Stromal cell of bone marrow (primary cell): ENCODE measurements at places on chromosomes 7 and 10.
A peak's percentile ranks its signal among the peaks of the same experiment; 100 is the strongest.

DNA sequence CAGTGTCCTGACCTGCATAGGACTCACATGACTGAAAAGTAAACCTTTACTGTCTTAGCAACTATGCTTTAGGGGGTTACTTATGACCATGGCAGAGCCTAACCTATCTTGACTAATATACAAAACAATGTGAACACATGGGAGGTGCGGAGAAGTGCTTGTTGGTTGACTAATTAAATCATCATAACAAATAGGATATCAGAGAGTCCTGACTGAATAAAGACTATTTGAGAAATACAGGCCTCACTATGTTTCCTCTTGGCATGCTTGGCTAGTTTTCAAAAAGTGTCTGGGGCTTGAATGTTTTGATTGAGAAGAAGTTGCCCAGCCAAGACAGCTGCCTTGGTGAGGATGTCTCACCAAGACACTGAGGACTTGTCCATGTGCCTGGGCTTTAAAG lies 104.4 kb upstream of the PHYHIPL start:
- no peak for DNase-seq

DNA sequence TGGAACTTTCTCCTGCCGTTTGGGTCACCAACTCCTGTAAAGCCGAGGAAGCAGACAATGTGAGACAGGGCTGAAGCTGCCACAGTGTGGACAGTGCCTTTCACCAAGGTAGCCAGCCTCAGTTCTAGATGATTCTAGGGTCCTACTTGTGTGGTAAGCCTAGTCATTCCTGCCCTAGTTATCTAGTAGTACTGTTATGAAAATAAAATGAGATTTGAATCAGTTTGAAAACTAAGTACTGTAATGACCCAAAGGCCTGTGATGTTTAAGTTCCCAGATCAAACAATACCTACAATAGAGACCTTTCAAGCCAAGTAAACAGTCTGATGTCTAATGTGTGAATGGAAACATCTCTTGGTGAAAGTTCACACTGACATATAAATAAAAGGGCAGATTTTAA lies 37.1 kb downstream of the POLL start:
- no peak for DNase-seq

- no peak for DNase-seq
Observed at GRCh38 chr7:70142247-70142932, 544.1 kb downstream of the AUTS2 start.

DNA sequence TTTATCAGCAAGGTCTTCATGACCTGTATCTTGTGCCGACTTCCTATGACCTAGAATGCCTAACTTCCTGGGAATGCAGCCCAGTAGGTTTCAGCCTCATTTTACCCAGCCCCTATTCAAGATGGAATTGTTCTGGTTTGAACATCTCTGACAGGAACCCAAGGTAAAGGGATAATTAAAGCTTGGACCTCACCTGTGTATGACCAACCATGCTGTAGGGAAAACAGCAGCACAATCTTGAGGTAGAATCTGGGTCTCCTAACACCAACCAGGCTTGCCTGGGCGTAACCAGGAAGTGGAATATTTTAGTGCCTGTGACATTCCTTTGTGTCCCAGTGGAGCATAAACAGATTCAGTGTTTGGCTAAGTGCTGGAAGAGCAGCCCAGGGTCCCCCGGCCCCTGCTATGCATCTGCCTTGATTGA lies 94.1 kb downstream of the PFKFB3 start:
- no peak for DNase-seq

DNA sequence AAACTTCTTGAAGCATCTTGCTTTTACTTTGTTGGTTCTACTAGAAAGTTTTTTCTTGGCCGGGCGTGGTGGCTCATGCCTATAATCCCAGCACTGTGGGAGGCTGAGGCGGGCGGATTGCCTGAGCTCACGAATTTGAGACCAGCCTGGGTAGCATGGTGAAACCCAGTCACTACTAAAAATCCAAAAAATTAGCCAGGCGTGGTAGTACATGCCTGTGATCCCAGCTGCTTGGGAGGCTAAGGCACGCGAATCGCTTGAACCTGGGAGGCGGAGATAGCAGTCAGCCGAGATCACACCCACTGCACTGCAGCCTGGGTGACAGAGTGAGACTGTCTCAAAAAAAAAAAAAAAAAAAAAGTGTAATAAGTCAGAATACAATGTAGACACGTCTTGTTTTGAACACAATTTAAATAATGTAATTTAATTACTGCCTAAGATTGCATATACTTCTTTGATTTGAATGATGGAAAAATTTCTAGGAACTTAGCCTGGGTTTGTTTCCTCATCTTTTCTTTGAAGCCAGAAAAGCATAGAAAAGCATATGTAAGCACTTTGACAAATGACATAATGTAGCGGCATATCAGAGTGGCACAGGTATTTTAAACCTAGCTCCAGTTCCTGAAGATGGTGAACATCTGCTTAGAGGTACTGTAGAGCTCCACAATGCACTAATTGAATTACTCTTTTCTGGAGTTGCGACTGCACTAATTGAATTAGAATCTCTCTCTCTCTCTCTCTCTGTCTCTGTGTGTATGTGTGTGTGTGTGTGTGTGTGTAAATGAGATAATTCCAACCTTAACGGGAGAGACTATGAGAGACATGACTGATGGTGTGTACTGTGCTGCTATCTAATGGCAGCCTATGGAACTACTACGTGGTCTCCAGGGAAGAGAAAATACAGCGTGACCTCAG lies 87.8 kb downstream of the BTRC start:
- DNase-seq: peak; percentile 33

- DNase-seq: no peak
Observed at GRCh38 chr7:79855172-79855571, 279.5 kb upstream of the GNAI1 start.

DNA sequence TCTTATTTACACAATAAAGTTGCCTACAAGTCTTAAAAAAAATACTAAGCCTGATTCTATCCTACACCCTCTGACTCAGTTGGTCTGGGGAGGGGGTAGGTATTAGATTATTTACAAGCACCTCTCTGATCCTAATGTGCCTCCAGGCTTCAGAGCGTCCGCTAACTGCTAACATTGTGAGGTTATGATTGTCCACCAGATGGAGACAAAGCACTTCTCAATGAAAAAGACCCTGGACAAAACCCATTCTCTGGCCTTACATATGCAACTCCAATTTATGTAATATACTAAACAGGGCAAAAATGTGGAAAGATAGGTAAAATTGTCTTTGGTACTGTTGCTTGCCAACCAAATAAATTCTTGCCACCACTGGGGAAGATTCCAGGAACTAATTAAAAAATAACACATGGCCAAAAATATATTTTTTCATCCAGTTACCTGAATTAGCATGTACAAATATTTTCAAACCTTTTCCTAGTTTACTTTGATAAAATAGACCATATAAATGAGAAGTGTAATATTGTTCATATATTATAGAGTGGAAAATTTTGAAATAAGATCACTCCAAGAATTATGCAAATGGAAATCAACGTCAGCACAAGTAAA lies 92.4 kb downstream of the KIF20B start:
- peak; percentile 56 for DNase-seq

- peak; percentile 75 for DNase-seq
Observed at GRCh38 chr7:18494821-18495408, 634 bp upstream of the HDAC9 start.

- DNase-seq: no peak
Observed at GRCh38 chr7:75559355-75559975, 67.3 kb downstream of the SPDYE5 start.

GRCh38 chr10:43867113-43867512 lies 218.4 kb upstream of the ZNF32 start:
- DNase-seq: no peak

- DNase-seq: no peak
Observed at GRCh38 chr10:74882831-74883230, 56.4 kb downstream of the KAT6B start.

GRCh38 chr10:33571616-33572015 lies 237.1 kb upstream of the NRP1 start:
- DNase-seq: no peak

- DNase-seq: no peak
Observed at GRCh38 chr7:98191668-98192431, 19.4 kb upstream of the BHLHA15 start.

- DNase-seq: no peak
Observed at GRCh38 chr7:46830-47140, 145.6 kb upstream of the FAM20C start.

DNA sequence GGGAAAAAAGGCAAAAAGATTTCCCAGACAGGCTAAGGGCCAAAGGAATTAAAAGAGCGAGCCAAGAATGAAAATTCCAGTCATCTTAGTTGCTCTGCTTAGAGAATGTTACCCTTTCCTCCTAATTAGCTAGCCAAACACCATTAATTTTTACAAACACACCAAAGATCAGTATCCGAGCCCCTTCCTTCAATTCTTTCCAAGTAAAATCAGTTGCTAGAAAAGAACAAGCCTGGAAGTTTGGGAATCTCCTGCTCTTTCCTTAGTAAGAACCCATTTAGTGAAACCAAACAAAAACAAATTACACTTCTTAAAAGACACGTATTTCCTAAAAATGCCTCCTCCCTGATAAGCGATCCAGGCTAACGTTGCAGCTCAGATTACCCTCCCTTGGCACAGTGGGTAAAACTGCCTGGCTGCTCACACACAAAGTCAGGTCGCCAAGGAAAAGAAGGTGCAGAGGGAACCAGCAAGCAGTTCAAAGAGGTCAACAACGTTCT lies 57.1 kb upstream of the ABLIM1 start:
- DNase-seq: peak; percentile 46

- no peak for DNase-seq
Observed at GRCh38 chr7:134701272-134701671, 54.6 kb downstream of the BPGM start.

GRCh38 chr10:78688901-78689583 lies 379.7 kb upstream of the ZMIZ1 start:
- DNase-seq: peak; percentile 40

DNA sequence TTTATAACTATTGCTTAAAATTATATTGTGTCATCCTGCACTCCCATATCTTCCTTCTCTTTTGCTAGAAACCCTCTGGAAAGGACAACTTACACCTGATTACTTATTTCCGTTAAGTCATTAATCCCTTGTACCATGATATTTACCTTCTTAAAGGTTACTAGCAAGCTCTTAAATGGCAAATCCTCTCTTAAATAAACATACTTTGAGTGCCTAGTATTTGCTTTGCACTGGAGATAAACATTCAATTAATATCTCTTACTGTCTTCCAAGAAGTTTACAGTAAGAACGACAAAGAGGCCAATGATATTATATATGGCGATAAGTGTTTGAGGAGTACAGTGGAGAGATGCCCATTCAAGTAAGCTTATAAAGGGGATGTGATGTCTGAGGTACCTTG lies 278.3 kb downstream of the HGF start:
- DNase-seq: no peak

- DNase-seq: no peak
Observed at GRCh38 chr10:92544296-92544695, 29.6 kb downstream of the IDE start.

DNA sequence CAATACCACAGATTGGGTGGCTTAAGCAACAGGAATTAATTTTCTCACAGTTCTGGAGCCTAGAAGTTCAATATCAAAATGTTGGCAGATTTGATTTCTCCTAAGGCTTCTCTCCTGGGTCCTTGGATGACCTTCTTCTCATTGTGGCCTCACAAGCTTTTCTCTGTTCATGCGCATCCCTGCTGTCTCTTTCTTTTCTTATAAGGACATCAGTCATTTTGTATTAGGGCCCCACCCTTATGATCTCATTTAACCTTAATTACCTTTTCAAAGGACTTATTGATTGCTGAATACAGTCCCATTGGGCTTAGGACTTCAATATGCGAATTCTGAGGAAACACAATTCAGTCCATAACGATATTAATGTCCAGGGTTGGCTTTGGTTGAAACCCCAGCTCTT lies 285.4 kb downstream of the HDAC9 start:
- DNase-seq: no peak

- peak; percentile 67 for DNase-seq
Observed at GRCh38 chr10:99854860-99855259, 72.4 kb downstream of the ABCC2 start.

DNA sequence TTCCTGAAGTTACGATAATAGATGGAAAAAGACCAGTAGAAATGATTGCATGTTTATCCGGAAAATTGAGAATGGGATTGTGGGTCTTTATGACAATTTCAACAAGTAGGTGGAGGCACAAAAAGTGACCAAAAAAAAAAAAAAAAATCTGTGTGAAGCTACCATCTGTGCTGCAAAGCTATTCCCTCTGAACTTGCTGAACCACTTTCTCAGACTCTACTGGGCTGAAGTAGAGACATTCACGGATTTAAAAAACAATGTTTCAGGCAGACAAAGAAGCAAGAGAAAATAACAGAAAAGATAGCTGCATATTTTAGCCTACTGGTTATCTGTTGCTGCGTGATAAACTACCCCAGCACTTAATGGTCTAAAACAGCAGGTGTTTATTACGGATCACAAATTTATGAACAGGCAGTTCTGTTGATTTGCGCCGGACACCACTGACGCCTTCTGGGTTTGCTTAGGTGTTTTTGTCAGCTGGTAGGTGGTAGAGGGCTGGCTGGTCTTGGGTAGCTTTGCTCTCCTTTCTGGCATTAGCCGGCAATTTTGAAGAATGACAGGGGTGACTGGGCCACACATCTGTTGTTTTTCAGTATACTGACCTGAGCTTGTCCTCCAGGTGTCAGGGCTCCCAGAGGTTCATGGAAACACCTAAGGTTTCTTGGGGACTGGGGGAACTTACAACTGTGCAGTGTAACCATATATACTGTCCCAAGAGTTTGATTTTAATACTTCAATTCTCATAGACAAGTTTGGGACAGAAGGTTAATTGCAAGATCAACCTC lies 665.1 kb downstream of the CCSER2 start:
- no peak for DNase-seq

GRCh38 chr7:37382546-37383088 lies 66.0 kb downstream of the ELMO1 start:
- DNase-seq: no peak

DNA sequence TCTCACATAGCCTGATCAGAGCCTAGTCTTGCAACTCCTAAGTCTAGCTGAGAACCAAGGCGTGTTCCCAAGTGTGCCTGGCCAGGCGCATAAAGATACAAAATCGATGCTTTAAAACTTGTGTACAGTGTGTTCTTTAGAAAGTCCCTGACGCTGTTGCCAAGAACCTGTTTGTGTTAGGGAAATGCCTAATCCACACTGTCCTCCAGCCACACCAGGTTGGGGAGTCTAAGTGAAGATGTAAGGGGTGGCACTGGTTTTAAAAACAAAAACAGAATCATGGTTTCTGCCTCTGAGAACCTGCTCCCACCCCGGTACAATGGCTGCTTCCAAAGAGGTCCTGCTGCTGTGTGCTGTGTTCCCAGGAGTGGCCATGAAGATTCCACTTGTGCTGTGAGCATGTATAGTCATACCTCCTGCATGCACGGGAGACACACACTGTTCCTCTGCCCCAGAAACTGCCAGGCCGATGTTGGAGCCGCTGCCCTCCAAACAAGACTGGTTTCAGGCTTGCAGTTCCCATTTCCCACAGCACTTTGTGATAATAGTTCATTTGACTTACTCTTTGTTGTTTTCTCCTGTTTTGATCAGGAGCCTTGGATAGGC lies 88.5 kb downstream of the CCNY start:
- no peak for DNase-seq

- no peak for DNase-seq
Observed at GRCh38 chr7:17623546-17624185, 316.6 kb downstream of the SNX13 start.

GRCh38 chr7:23208316-23208715 lies 26.5 kb downstream of the NUP42 start:
- no peak for DNase-seq
